COLO829 (cell line): ENCODE measurements at places on chromosomes 13 and 19.

DNA sequence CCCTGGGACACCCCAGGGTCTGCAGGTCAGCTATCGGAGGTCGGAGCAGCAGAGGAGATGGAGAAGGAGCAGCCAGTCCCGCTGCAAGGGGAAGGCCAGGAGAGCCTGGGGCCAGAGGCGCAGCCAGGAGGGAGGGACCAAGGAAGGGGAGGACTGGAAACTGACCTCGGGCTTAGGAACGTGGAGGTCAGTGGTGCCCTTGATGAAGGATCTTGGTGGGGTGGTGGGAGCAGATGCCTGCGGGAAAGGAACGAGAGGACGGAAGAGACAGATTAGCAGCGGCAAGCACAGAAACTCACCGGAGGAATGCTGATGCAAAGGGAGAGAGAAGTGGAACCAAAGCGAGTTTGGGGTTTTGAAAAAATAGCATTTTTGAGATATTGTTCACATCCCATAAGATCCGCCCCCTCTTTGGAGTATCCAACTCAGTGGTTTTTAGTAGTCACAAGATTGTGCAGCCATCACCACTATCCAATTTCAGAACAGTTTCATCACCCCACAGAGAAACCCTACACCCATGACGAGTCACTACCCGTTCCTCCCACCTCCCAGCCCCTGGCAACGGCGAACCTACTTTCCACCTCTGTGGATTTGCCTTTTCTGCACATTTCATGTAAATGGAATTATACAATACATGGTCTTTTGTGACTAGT is 22.1 kb downstream of the PLEKHF1 start:
- no peak for DNase-seq

GRCh38 chr13:33454844-33455705 is 169.5 kb upstream of the STARD13 start:
- DNase-seq: no peak

- no peak for DNase-seq
Observed at GRCh38 chr19:41690801-41691065, 2.7 kb upstream of the CEACAM7 start.

GRCh38 chr19:46347985-46348384 is 1.1 kb downstream of the PPP5C start:
- no peak for DNase-seq

- no peak for DNase-seq
Observed at GRCh38 chr13:74979703-74980102, 502.3 kb downstream of the TBC1D4 start.

DNA sequence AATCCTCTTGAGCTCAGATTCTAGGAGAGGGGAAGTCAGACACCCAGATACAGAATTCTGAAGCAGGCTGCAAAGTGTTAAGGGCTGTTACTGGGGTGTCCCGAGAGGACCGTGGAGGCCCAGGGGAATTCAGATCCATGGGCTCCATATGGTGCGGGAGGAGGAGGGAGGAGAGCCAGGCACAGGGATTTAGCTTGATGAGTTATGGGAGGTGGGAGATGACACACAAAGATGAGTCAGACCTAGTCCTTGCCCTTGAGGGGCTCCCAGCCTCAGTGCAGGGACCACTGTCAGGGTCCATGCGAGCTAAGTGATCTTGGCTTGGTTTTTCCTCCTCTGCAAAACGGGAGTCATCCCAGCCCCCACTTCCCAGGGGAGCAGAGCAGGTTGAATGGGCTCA is 14.4 kb upstream of the GIPR start:
- no peak for DNase-seq

DNA sequence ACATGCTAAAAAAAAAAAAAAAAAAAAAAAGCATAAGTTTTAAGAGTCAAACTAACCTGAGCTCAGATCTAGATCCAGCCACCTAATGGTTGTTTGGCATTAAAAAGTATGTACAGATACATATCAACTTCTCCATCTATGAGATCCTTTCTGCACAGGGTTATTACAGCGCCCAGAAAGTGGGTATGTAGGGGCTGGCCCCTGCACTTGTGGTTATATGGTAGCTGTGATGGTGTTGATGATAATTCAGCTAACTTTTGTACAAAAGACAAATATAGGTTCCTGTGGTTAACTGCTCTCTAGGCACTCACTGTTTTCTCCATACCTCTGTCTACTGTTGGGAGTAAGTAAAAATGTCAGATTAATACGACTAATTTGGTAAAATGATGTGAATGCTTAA is 81.7 kb downstream of the TNFRSF19 start:
- no peak for DNase-seq

- no peak for DNase-seq
Observed at GRCh38 chr19:27971071-27971470, 1241.9 kb downstream of the UQCRFS1 start.

GRCh38 chr13:39364947-39365468 is 238.0 kb downstream of the LHFPL6 start:
- DNase-seq: no peak

DNA sequence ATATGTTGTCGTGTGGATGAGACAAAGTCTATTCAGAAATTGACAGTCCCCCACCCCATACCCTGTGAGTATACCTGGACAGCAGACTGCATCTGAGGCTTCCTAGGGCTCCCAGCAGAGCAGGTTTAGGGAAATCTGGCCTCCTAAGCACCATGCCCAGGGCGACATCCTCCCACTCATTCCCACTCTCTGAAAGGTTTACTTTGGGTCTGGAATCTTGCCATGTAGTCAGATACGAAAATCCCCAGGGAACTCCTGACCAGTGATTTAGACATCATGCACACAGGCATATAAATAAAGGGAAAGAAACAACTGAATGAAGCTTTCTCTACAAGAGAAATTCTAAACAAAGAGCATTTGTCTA is 717 bp upstream of the NALCN start:
- peak; percentile 82 for DNase-seq

- DNase-seq: no peak
Observed at GRCh38 chr13:26270707-26271106, 16.8 kb downstream of the CDK8 start.

DNA sequence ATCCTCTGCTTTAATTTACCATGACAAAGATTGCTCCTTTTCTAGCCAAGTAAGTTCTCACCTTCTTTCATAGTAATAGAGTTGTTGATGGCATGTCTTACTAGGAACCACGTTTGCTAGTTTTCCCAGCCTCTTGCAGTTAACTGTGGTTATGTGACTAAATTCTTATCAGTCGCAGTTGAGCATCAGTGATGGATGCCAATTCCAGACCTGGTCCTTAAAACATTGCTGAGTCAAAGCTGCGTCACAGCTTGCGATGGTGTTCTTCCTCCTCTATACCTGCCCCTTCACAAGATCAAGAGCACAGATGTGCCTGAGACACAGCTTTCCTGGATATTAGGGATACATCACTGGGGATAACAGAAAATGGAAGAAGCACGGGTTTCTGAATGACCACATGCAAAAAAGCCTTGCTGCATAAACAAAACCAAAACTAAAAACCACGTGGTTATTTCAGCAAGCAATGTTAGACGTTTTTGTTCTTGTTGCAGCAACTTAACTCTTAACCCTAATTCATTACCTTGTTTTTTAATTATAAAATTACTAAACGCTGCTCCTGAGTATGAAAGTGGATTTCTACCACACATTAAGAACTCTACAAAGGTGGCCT is 97.6 kb upstream of the DACH1 start:
- no peak for DNase-seq

GRCh38 chr19:35194012-35194984 is 34.2 kb downstream of the FAM187B start:
- no peak for DNase-seq

DNA sequence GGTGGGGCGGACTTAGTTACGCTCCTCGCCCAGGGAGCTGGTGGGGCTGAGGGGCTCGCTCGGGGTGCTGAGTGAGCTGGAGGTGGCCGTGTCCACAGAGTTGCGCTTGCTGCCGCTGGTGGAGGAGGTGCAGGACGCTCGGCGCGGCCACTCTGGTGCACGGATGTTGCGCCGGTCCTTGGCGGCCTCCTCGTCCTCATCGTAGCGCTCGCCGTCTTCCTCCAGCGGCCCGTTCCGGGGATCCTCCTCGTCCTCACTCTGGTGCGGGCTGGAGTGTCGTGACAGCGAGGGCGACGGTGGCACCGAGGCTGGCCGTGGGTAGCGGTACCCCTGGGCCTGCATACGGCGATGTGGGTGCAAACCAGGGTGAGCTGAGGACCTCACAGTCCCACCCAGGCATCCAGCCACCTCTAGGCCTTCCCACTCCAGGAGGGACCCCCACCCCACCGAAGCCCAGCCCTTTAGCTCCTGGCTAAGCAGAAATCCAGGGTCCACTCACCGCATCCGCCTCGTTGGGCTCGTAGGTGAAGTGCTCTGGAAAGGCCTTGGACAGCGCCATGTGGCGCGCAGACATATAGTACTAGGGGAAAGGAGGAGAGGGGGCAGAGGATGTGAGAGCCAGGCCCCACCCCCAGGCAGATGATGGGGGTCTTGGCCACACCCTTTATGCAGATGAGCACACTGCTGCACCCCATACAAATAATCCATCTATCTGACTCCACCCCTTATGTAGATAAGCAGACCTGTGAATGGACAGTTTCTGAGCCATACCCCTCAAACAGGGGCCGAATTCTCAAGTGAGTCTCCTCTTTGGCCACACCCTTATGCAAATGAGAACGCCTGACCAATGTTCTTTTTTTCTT is 4.4 kb downstream of the FTL start:
- peak; percentile 60 for DNase-seq

GRCh38 chr19:23778566-23778965 is 19.9 kb upstream of the ZNF681 start:
- DNase-seq: no peak

DNA sequence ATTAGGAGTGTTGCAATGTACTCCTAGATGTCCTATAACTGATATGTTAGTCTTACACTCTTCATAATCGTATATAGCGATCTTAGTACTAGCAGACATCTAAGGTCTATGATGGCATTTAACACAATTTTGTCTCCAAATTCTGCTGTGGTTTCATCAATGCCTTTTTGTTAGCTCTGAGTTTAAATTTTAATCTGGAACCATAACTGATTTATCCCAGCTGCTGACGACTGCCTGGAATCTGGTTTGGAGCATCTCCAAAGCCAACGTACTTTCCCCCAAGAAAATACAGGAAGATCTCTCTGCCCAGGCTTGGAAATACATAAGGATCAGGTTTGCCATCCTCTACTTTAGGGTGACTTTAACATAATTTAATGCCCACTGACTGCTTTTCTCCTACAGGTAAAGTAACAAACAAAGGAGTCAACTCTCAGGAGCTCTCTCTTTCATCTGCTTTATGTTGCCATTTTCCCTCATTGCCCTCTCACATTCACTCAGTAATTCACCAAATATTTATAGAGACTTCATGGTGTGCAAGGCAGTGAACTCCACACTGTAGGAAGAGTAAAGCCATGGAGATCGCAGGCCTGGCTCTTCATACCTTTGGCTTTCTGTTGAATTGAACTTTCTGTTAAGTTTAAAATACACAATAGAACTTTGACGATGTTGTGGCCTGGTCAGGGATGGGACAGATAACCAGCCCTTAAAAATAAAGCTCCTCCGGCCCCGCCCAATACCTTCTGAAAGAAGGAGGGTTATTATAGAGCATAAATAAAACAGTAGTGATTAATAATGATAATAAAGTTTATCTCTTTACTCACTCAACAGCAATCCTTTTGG is 23.3 kb upstream of the SPART start:
- DNase-seq: no peak

DNA sequence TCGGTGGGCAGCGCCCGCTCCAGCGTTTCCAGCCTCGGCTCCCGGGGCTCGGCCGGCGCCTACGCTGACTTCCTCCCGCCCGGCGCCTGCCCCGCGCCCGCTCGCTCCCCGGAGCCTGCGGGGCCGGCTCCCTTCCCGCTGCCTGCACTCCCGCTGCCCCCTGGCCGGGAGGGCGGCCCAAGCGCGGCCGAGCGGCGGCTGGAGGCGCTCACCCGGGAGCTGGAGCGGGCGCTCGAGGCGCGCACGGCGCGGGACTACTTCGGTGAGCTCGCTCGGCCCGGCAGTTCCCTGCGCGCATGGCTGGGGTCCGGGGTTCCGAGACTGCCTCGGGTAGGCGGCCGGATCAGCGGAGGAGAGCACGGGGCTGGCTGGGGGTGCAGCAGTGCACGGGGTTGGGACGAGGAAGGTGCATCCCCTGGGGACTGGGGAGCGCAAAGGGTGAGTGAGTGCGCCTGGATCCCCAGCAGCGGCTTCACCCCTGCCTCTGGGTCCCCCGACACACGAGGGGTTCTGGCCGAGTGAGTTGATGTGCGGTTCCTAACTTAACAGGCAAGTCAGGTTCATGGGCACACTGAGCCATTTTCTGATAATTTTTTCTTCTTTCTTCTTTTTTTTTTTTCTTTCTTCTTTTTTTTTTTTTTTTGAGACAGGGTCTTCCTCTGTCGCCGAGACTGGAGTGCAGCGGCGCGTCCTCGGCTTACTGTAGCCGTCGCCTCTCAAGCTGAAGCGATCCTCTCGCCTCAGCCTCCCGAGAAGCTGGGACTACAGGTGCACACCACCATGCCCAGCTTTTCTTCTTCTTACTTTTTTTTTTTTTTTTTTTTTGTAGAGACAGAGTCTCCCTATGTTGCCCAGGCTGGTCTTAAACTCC is 1.1 kb downstream of the WTIP start:
- DNase-seq: no peak

GRCh38 chr13:110648146-110648819 is 32.9 kb downstream of the NAXD start:
- DNase-seq: no peak

- DNase-seq: no peak
Observed at GRCh38 chr19:56995303-56995702, 124.5 kb upstream of the USP29 start.

- DNase-seq: no peak
Observed at GRCh38 chr19:55354698-55355212, at the start of gene COX6B2. Gene COX6B2, minus strand, starts transcription at chr19:55354719. Its CDS starts 198 bp downstream, at chr19:55354521.

- DNase-seq: no peak
Observed at GRCh38 chr19:30783212-30783611, 411.0 kb downstream of the ZNF536 start.

GRCh38 chr13:103516015-103516795 is 450.0 kb upstream of the SLC10A2 start:
- no peak for DNase-seq

- DNase-seq: no peak
Observed at GRCh38 chr13:27024776-27025492, 146.7 kb downstream of the USP12 start.

DNA sequence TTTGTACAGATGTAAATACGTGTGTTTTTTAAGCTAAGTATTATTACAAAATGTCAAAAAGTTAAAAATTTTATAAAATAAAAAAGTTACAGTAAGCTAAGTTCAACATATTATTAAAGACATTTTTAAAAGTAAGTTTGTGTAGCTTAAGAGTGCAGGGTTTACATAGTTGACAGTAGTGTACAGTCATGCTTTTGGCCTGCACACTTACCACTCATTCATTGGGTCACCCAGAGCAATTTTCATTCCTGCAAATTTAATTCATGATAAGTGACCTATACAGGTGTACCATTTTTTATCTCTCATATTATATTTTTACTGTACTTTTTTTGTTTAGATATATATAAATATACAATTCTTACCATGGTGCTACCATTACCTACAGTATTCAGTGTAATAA is 769.9 kb upstream of the SLITRK6 start:
- no peak for DNase-seq

DNA sequence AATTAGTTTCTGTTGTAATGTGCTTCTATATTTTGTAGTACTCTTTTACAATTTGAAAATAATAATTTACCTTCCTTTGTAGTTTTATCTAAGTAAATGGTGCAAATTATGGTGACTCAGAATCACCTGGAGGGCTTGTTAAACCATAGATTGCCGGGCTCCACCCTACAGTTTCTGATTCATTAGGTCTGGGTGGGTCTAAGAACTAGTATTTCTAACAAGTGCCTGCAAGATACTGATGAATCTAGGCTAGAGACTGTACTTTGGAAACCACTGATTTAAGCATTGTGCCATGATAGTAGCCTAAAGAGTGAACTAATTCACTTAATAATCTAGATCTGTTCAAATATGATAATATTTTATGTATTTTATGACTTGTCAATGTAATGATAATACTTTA is 437.4 kb upstream of the SPRY2 start:
- DNase-seq: no peak

- DNase-seq: no peak
Observed at GRCh38 chr13:23765531-23765930, 123.7 kb downstream of the MIPEP start.
